ENCODE measurements at places on chromosomes 7 and 10.

GRCh38 chr10:60461688-60462087 is 72.0 kb upstream of the ANK3 start:
- DNase-seq: no peak

DNA sequence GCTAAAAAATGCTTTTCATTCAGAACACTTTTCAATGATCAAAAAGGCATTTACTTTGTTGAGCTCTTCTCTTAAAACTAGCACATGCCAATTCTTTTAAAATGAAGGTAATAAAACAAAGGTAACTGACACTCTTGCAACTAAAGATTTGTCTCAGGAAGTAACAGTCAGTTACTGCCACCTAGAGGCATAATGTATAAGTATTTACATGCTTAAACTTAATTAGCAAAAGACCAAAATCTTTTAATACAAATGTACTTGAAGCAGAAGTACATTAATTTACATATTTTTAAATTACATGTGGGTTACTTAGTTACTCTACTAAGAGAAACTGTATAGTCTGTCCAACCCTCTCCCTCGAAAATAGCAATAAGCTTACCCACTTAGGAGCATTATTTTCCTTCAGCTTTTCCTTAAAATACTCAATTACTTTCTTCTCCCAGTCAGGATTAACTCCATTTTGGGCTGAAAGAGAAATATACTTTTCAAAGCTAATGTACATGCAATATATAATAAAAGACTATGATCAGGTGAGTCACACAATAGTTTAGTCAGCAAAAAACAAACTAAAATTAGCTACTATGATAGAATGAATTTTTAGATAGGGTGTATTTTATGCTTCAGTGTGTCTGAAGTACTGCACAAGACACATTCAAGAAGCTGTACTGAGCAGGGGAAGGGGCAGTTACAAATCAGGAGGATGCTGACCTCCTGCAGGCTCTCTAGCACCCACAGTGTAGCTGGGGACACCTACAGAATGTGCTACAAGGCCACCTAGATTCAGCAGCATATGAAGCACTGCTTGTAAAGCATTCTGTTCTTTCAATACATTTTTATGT is 13.0 kb downstream of the MCMBP start:
- peak; percentile 47 for DNase-seq

- peak; percentile 79 for DNase-seq
These were observed 125.1 kb upstream of the LYZL1 start for GRCh38 chr10:29163746-29164145.

- no peak for DNase-seq
These were observed 105.7 kb downstream of the GRK5 start for GRCh38 chr10:119313024-119313423.

DNA sequence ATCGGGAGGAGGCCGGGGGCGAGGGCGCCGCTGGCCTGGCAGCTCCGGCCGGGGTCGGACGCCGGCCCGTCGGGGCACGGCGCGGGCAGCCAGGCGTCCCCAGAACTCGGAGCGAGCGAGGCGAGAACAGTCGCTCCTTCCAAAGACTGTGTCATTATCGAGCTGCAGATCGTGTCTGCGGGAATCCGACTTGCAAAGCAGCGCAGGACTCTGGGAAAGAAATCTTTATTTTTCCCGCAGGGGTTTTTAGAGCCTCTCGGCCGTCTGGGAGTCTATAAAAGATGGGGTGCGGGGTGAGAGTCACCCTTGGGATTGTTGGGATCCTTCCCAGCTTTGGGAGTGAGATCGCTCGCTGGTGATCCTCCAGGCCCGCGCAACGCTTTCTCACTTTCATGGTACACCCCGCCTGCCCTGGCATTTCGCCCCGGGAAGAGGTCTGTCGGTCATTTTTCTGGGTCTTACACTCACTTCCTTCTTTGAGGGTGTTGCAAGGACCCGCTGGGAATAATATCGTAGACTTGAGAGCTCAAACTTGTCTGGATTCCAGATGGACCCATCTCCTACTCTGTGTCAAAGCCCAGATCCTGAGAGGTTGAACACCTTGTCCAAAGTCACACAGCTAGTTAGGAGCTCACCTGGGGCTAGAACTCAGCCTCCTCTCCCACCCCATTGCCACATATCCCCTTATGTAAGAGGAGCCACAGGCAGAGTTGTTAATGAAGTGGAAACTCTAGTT is 1.0 kb downstream of the UBTD1 start:
- peak; percentile 47 for DNase-seq

GRCh38 chr10:113027230-113027573 is 77.2 kb downstream of the TCF7L2 start:
- DNase-seq: no peak

DNA sequence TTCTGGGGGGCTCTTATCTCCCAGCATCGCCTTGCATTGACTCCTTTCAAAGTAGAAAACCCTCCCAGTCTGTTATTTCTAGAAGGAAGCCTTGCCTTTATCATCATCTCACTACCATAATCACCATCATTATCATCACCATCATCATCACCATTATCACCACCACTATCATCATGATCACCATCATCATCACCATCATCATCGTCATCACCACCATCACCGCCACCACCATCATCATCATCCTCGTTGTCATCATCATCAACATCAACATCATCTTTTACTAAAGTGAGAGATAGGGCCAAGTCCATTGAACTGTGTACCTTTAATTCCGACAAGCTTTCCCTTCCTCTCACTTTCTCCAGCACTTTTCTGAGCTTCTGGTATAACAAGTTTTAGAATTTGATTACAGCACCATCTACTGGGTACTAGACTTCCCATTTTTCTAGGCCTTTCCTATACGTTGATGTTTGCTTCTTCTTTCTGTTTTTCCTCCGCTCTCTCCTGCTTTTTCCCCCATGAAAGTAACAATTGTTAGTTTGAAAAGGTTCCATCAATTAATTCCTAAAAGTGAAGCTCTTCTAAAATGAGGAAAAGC is 226.4 kb downstream of the BUB3 start:
- DNase-seq: peak; percentile 17

DNA sequence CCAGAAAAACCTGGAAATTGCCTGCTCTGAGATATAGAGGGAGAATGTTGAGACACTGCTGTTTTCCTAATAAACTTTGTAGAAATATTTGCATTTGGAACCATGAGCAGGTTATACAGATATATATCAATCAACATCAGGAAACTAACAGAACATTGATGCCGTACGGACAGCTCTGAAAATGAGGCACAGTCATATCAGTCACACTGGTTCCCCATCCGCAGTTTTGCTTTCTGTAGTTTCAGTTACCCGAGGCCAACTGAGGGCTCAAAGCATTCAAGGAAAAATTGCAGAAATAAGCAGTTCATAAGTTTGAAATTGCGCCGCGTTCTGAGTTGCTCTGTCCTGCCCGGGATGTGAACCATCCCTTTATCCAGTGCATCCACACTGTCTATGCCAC is 137.9 kb downstream of the KLF6 start:
- DNase-seq: no peak

DNA sequence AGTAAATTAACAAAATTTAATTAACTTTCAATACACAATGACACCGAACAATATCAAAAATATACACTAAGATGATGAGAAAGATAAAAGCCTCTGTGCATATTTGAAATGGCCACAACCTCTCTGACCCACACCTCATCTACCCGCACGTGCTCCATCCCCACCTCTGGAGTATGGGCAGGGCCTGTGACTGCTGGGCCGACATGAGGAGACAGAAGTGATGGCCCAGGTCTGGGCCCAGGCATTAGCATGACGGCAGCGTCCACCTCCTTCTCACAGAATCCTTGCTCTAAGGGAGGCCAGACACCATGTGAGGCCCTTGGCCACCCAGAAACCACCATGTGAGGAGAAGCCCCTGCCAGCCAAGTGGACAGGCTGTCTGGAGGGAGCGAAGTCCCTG is 122.1 kb upstream of the RNF32 start:
- no peak for DNase-seq

GRCh38 chr7:901041-901387 is 24.7 kb downstream of the GET4 start:
- no peak for DNase-seq

GRCh38 chr7:137987968-137988367 is 13.9 kb downstream of the CREB3L2 start:
- DNase-seq: no peak

DNA sequence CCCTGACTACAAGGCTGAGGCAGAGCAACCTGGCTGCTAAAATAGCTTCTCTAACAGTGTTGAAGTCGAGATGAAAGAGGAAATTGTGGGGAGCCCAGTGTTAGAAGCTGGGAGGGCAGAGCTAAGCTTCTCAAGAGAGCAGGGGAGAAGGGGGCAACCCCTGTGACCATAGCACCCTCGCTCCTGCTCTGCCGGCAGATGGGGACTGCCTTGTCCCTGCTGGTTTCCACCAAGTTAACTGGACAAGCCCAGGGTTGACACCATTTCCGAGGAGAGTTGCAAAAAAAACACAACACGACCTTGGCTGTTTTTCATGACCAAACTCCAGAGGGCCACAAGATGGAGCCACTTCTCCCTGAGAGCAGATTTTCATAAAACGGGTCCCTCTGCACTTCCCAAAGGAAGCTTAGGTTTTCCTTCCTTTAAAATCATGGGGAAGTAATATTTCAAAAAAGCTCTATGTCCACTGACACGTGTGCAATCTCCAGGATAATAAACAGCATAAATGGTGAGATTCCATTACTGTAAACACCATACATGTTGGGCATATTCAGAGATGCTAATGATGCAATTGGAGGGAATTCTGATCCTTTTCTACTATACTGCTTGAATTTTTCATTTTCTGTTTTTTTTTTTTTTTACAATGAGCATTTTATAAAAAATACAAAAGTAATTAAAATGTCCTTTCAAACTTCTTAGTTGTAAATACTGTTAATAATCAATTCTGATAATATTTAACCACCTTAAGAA is 140.4 kb downstream of the PIP4K2A start:
- DNase-seq: peak; percentile 42

DNA sequence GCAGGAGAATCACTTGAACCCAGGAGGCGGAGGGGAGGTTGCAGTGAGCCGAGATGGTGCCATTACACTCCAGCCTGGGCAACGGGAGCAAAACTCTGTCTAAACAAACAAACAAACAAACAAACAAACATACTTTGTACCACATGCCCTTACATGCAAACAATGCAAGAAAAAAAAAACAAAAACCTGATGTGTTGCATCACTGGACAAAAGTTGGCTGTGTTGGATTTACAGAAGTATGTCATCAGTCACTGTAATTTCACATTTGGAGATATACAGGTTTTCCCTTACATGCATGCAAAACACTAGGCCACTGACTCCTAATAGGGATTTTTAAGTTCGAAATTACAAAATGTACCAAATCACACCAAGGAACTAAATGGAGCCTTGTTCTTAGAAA is 138.5 kb downstream of the SRPK2 start:
- no peak for DNase-seq

DNA sequence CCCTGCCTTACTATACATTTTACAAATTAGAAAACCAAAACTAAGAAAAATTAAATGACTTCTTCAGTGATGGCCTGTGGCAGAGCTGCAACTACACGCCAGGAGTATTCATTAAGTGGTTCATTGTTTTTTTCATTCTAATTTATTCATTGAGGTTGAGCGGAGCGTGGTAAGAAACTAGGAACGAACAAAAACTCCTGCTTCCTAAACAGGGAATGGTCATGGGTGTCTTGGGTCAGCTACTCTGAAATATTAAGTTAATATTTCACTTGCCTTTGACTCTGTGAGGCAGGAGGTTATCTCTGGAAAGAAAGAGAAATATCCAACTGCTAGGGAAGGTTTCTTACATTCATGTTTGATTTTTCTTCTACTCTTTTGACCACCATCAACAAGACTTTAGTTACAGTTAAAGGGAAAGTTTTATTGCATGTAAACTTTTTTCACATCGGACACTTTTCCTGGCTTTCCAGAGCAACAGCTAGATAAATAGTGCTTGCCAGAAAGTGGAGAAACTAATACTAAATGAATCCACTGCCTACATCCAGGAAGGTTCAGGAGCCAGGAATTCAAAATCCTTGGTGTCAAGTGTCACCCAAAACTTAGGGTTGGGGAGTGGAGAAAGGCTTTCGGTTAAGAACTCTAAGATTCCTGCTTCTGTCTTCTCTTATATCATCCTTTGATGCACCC is 896 bp upstream of the GNG11 start:
- DNase-seq: no peak

GRCh38 chr7:142916508-142916907 is 17.0 kb downstream of the TRPV5 start:
- no peak for DNase-seq

GRCh38 chr10:129501652-129502436 is 34.8 kb downstream of the MGMT start:
- no peak for DNase-seq

- peak; percentile 44 for DNase-seq
These were observed 24.0 kb downstream of the HABP2 start for GRCh38 chr10:113576852-113577251.

DNA sequence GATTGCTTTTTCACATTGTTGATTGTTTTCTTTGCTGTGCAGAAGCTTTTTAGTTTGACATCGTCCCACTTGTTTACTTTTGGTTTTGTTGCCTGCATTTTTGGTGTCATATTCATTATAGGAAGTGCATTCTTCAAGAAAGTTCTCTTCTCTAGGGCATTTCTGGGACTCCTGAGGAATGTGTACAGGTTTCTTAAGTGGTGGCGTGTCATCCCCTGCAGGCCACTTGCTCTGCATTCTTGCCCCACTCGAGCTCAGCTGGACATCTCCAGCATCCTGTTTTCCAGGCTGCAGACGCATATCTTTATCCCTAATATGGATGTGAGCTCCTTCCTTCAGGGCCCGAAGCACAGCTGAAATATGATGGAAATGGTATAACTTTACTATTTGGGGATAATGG is 255.6 kb upstream of the HABP2 start:
- DNase-seq: peak; percentile 97

DNA sequence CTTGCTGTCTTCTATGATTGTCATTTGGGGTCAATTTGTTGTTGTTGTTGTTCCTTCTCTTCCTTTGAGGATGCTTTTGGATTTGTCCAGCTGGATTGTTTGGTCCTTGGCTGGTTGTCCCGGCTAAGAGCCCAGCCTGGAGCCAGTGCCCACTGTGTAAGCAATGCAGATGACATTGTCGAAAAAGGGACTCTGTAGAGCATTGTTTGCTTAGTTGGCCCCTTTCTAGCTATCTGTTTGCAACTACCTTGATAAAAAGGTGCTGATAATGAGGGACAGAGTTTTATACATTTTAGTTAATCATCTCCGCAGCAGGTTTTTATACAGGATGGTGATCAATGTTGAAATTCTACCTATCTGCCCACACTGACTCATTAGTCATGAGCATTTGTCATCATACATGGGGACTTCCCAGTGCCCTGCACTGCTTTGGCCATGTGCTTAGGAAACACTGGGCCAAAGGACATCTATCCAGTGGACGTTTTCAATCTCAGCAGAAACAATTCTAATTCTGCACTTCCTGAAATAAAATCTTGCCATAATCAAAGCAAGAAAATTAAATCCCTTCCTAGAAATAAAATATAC is 311.9 kb downstream of the GRM8 start:
- no peak for DNase-seq

GRCh38 chr10:59060852-59061251 is 115.6 kb upstream of the PHYHIPL start:
- DNase-seq: no peak

GRCh38 chr7:153406486-153406872 is 645.7 kb upstream of the DPP6 start:
- DNase-seq: no peak

DNA sequence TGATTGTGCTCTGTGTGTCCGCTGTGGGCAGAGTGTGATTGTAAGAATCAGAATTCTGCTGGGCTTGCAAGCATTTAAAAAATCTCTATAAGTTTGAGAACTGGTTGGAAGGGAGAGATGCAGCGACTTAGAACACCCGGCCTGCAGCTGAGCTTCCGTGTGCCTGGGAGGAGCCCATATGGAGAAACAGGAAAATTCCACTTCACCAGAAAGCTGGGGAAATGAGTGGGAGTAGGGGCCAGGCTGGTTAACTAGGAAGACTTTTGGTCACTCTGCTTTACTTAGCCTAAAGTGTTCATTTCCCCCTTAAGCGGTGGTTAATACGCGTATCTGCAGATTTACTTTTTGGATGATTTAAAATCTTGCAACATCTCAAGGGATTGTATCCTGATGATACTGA is 72.2 kb downstream of the TCF7L2 start:
- DNase-seq: no peak

Measured in fibroblast of skin of scalp (primary cell).